COLO829 (cell line): ENCODE measurements at places on chromosomes 2 and 18.

DNA sequence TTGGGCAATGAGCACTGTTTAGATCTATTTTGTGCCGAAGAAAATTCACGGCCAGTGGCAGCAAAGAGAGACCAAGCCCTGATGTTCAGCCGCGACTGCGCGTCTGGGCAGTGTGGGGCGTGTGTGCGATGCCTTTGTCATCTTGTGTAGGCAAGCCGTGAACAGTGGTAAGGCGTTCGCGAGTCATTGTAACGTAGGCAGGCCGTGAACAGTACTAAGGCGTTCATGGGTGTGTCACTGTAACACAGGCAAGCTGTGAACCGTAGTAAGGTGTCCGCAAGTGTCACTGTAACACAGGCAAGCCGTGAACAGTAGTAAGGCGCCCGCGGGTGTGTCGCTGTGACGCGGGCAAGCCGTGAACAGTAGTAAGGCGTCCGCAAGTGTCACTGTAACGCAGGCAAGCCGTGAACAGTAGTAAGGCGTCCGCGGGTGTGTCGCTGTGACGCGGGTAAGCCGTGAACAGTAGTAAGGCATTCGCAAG is 99.9 kb downstream of the NFATC1 start:
- DNase-seq, result no peak

DNA sequence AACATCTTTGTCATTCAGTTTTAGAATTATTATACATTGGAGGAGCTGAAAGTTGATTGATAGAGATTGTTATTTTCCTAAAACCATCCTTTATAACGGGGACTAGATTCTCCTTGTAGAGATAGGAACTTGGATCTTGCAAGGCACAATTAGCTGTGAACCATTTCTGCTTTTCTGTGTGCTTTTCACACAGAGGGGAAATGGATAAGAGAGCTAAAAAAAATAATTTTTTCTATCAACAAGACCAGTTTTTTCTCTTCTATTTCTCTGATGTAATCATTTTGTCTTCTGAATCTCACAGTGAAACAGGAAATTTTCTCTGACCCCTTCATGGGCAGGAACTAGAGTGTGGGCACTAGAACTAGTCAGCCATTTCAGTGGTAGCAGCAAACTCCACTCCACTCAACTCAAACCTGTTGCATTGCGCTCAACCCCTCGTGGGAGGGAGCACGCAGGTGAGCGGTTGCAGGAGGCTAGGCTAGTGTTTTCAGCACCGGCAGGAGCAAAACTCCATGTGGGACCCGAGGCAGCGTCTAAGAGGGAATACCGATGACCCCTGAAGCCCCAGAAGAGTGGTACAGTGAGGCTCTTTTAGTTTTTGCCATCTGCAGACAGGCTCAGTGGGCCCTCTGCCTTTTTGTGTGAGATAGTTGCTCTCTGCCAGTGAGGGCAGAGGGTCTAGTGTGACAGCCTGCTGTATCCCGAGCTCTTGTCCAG is 24.0 kb upstream of the SLC39A10 start:
- no peak for DNase-seq

GRCh38 chr18:23170137-23170536 is 34.9 kb downstream of the CABLES1 start:
- no peak for DNase-seq

- no peak for DNase-seq
Measured at GRCh38 chr2:223082706-223083105, 30.7 kb downstream of the KCNE4 start.

DNA sequence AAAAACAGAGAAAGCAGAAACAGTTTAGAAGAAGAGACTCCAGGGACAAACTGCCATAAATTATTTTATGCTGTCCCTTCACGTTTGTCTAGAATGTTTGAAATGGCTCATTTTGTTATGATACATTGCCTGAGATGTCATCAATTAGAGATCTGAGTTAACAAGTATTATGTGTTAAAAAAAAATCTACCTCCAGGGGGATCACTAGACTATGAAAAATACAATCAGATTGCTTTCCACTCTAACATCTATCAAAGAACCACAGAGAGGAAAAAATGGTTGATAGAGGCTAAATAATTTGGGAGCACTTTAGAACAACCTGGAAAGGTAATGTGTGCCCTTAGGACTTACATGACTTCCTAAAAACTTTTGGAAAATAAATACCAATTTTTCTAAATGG is 103.8 kb upstream of the CCDC150 start:
- no peak for DNase-seq

GRCh38 chr2:220053919-220054318 is 426.5 kb downstream of the SLC4A3 start:
- DNase-seq, result no peak
